Activated CD8-positive, alpha-beta memory T cell treated with anti-CD3 and anti-CD28 coated beads, Interleukin-2, amount 10 ng/mL, durations not matched to agents 7 days and 5 days (primary cell): ENCODE measurements at places on chromosomes 12 and 14. TPM values are rescaled to one million over a fixed set of nuclear protein-coding genes. Genes with fewer than 3 reads are reported as not detected.

DNA sequence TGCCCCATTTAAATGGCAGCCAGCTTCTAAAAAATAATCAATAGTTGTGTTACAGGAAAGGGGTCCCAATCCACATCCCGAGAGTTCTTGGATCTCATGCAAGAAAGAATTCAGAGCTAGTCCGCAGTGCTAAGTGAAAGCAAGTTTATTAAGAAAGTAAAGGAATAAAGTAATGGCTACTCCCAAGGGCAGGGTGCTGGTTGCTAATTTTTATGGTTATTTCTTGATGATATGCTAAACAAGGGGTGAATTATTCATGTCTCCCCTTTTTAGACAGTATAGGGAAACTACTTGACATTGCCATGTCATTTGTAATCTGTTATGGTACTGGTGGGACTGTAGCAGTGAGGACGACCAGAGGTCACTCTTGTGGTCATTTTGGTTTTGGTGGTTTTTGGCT lies 591.3 kb downstream of the LRFN5 start:
- no peaks in the 10 kb centered on the region for H3K27me3 ChIP-seq
- H3K27ac ChIP-seq: no peak overlapping the region
- H3K4me1 ChIP-seq: no peaks in the 10 kb centered on the region

DNA sequence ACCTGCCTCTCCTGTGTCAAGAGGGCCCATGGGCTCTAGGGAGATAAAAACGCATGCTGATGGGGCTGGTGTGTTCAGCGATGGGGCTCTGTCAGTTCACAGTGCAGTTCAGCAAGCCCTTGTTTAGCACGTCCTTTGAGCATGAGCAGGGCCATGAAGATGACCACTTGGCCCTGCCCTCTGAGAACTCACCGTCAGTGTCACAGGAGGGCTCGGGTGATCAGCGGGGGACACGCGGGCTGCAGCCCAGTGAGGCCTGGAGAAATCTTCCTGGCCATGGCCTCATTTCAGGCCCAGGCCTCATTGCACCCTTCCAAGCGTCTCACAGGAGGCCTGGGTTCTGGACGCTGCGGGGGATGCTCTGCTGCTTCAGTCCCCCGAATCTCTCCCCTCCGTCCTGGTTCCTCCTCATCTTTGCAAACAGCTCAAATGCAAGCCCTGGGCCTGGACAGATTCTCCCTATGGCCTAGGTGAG lies 181.6 kb downstream of the ADGRD1 start:
- no peaks in the 10 kb centered on the region for H3K27me3 ChIP-seq
- no peak overlapping the region for H3K4me3 ChIP-seq
- H3K36me3 ChIP-seq: no peaks in the 10 kb centered on the region
- H3K27ac ChIP-seq: no peak overlapping the region
- H3K4me1 ChIP-seq: no peaks in the 10 kb centered on the region

GRCh38 chr14:39998114-39998513 lies 565.9 kb upstream of the FBXO33 start:
- no peak overlapping the region for H3K27ac ChIP-seq
- no peaks in the 10 kb centered on the region for H3K4me1 ChIP-seq
- no peaks in the 10 kb centered on the region for H3K36me3 ChIP-seq
- H3K4me3 ChIP-seq: no peak overlapping the region

The RFLNA gene
- not detected for total RNA-seq

GRCh38 chr12:104654665-104655609 lies 198.2 kb downstream of the CHST11 start:
- H3K4me3 ChIP-seq: no peak overlapping the region
- no peak overlapping the region for H3K27ac ChIP-seq
- no peak for DNase-seq
- H3K27me3 ChIP-seq: no peaks in the 10 kb centered on the region
- H3K36me3 ChIP-seq: peaks cover 10% of the 10 kb centered on the region

- DNase-seq: no peak
- no peak overlapping the region for H3K27ac ChIP-seq
- H3K4me1 ChIP-seq: peaks cover 16% of the 10 kb centered on the region
- peaks cover 16% of the 10 kb centered on the region for H3K36me3 ChIP-seq
- no peak overlapping the region for H3K4me3 ChIP-seq
- H3K27me3 ChIP-seq: no peaks in the 10 kb centered on the region
Measured at GRCh38 chr14:71610797-71611196, 321.4 kb upstream of the RGS6 start.

DNA sequence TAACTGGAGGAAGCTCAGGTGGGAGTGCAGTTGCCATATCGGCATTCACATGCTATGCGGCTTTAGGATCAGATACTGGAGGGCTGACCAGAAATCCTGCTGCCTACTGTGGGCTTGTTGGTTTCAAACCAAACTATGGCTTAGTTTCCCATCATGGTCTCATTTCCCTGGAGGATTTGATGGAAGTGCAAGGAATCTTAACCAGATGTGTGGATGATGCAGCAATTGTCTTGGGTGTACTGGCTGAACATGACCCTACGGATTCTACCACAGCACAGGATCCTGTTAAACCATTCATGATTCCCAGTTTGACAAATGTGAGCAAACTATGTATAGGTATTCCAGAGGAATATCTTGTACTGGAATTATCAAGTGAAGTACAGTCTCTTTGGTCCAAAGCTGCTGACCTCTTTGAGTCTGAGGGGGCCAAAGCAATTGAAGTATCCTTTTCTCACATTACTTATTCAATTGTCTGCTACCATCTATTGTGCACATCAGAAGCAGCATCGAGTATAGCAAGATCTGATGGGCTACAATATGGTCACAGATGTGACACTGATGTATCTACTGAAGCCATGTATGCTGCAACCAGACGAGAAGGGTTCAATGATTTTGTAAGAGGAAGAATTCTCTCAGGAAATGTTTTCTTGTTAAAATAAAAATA lies 42.9 kb downstream of the RALGAPA1 start:
- H3K4me1 ChIP-seq: peaks cover 10% of the 10 kb centered on the region
- H3K4me3 ChIP-seq: no peak overlapping the region
- no peak for DNase-seq
- H3K36me3 ChIP-seq: peaks cover 13% of the 10 kb centered on the region
- H3K27me3 ChIP-seq: no peaks in the 10 kb centered on the region
- no peak overlapping the region for H3K27ac ChIP-seq

GRCh38 chr14:96363751-96364336 lies 518 bp downstream of the GSKIP start:
- H3K4me1 ChIP-seq: peaks cover 39% of the 10 kb centered on the region
- no peaks in the 10 kb centered on the region for H3K27me3 ChIP-seq
- peaks cover 10% of the 10 kb centered on the region for H3K36me3 ChIP-seq
- peak overlapping the region; percentile 77 for H3K27ac ChIP-seq
- H3K4me3 ChIP-seq: peak overlapping the region; percentile 80

DNA sequence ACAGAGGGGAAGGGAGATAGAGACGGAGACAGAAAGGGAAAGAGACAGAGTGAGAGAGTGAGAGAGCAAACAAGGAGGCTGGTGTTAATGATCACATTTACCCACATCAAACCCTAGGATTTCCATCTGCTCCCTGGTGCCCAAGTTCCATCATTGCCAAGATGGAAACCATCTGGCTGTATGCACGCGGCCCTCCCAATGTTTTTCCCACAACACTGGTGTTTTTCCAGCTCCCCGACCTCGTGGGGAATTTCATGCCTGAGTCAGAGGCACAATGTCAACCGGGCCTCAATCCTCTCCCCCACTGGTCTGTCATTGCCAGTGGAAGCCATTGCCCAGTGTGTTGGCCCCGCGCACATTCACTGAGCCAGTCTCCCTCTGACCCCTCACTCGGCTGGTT lies 19.9 kb upstream of the BDKRB2 start:
- H3K27me3 ChIP-seq: peaks cover 15% of the 10 kb centered on the region
- DNase-seq: no peak

- no peak for DNase-seq
- H3K36me3 ChIP-seq: no peaks in the 10 kb centered on the region
- no peak overlapping the region for H3K27ac ChIP-seq
Measured at GRCh38 chr12:116490471-116490870, 68.7 kb upstream of the MAP1LC3B2 start.

The ABCC9 gene
- not detected for total RNA-seq

DNA sequence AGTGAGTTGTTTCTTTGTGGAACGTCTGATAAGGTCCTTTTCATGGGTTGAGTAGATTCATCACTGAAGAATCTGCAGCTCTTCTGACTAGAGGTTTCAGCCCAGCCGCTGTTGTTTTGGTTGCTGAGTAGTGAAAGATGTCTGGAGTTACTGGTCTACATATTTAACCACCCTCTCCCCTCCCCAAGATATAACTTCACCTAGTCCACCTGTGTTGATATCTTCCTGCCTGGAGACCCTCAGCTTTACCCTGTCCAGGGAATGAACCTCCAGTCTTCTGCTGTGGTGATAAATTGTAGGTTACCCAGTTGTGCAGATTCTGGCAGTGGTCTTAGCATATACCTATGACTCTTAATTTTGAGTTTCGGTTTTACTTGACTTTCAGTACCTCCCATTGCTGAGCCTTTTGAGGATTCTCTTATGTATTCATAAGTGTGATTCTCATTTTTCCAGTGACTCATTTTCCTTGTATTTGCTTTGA lies 62.9 kb downstream of the CCDC91 start:
- peaks cover 55% of the 10 kb centered on the region for H3K4me1 ChIP-seq
- peak overlapping the region; percentile 87 for H3K27ac ChIP-seq
- no peaks in the 10 kb centered on the region for H3K27me3 ChIP-seq
- DNase-seq: peak; percentile 57
- peak overlapping the region; percentile 68 for H3K4me3 ChIP-seq

- H3K4me1 ChIP-seq: peaks cover 23% of the 10 kb centered on the region
- H3K36me3 ChIP-seq: peaks cover 1% of the 10 kb centered on the region
- peak overlapping the region; percentile 30 for H3K27ac ChIP-seq
Measured at GRCh38 chr14:50344116-50344775, 32.1 kb downstream of the DMAC2L start.

The COX8C gene
- not detected for total RNA-seq

GRCh38 chr12:28650906-28651305 lies 460.6 kb downstream of the CCDC91 start:
- H3K4me3 ChIP-seq: no peak overlapping the region
- no peaks in the 10 kb centered on the region for H3K36me3 ChIP-seq
- no peaks in the 10 kb centered on the region for H3K27me3 ChIP-seq
- no peaks in the 10 kb centered on the region for H3K4me1 ChIP-seq

- no peaks in the 10 kb centered on the region for H3K4me1 ChIP-seq
- no peaks in the 10 kb centered on the region for H3K27me3 ChIP-seq
- DNase-seq: no peak
- H3K27ac ChIP-seq: no peak overlapping the region
- H3K36me3 ChIP-seq: no peaks in the 10 kb centered on the region
Measured at GRCh38 chr12:16323010-16323409, 24.4 kb upstream of the MGST1 start.

The OVCH1 gene
- total RNA-seq: not detected

DNA sequence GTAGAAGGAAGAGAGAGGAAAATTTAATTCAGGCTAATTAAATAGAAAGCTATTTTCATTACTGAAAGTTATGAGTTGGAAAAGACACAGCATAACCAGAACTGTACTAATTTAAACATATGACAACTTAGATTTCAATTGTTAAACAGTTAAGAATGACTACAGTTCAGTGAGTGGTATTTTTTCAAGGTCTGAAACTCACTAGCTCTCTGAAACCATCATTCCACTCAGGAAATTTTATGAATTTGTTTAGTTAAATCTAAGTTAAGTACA lies 62.4 kb downstream of the EPS8 start:
- no peak overlapping the region for H3K4me3 ChIP-seq
- no peaks in the 10 kb centered on the region for H3K4me1 ChIP-seq
- H3K36me3 ChIP-seq: no peaks in the 10 kb centered on the region
- H3K27me3 ChIP-seq: peaks cover 23% of the 10 kb centered on the region
- H3K27ac ChIP-seq: no peak overlapping the region

DNA sequence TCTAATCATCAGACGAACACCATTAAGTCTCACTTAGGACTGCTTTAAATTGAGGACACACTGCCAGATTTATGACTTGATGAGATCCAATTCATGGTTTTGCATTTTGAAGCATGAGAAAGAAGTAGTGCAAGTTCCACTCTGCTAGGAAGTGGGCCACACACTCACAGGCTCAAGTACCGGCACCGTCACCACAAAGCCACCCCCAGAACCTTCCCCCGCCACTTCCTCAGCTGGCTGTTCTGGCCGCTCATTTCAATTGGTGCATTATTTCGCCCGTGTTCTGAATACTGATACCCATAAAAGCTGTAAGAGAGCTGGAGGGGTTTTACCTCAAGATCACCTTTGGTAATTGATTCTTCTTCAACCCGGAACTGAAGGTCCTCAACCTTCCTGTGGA lies 70.1 kb downstream of the CLIP1 start:
- H3K4me3 ChIP-seq: no peak overlapping the region
- H3K27me3 ChIP-seq: no peaks in the 10 kb centered on the region
- H3K27ac ChIP-seq: peak overlapping the region; percentile 75
- peaks cover 18% of the 10 kb centered on the region for H3K4me1 ChIP-seq
- DNase-seq: peak; percentile 66

DNA sequence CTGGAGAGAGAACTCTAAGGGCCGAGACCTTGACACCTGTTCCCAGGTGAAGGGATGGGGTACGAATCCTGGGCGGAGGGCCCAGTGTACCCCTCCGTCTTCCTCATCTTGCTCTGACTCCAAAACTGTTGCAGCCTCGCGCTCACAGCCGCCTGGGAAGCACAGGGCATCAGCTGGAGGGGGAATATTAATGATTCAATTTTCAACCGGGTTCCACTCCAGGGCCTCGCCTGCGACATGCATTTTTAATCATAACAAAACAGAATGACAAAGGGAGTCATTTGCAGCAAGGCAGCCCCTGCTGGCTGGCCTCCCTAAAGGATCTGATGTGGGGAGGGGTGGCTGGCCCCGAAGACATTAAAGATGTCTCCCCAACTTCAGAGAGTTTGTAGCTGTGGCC lies 41.6 kb upstream of the ESRRB start:
- no peaks in the 10 kb centered on the region for H3K4me1 ChIP-seq
- H3K27ac ChIP-seq: no peak overlapping the region
- H3K27me3 ChIP-seq: peaks cover 32% of the 10 kb centered on the region
- no peak for DNase-seq
- H3K36me3 ChIP-seq: no peaks in the 10 kb centered on the region

DNA sequence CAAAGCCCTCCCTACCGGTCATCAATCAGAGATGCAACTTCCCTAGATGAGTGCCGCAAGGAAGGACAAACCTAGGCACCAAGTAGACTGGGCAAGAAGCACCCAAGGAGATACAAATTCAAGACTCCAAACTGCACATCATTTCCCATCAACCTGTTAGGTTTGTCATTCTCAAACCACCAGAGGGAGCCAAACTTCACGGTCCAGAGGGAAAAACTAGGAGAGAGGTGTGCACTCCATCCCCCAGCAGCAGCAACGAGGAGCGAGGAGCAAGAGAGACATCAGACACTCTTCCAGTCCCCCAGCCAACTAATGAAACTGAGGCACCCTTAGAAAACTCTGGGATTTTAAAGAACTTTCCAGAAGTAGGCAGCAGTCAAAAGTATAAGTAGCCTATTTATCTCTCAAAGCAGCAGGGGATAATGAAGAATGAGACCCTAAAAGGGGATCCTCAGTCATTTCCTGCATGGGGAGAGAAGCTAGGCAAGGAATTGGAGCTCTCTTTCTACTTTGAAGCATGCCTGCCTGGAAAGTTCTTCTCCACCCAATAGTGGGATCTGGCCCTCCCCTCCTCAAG lies 37.0 kb upstream of the NT5DC3 start:
- H3K27me3 ChIP-seq: no peaks in the 10 kb centered on the region
- peak; percentile 68 for DNase-seq
- no peaks in the 10 kb centered on the region for H3K36me3 ChIP-seq
- H3K27ac ChIP-seq: no peak overlapping the region
